ENCODE measurements at places on chromosomes 7 and 10.

- DNase-seq = no peak
Observed at GRCh38 chr10:58268454-58268945, 462 bp upstream of the CISD1 start.

- no peak for DNase-seq
Observed at GRCh38 chr7:32670110-32671025, 175.1 kb downstream of the AVL9 start.

DNA sequence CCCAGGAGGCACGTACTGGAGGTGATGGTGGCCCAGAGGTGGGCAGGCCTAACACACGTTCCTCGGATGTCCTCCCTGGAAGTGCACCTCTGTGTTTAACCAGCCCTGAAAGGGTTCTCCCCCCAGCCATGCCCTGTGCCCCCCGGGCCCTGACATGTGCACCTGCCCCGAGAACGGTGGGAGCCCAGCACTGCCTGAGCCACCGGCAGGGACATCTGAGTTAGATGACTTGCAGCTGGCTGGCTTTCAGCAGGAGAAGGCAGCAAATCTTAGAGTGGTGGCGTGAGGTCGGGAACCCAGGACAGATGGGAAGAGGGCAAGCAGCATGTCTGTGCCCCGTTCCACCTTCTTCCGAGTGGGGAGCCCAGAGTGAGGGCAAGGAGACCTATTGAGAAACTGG is 291.8 kb downstream of the TCERG1L start:
- no peak for DNase-seq

GRCh38 chr7:27031289-27032172 is 64.3 kb downstream of the HOXA1 start:
- DNase-seq = no peak

DNA sequence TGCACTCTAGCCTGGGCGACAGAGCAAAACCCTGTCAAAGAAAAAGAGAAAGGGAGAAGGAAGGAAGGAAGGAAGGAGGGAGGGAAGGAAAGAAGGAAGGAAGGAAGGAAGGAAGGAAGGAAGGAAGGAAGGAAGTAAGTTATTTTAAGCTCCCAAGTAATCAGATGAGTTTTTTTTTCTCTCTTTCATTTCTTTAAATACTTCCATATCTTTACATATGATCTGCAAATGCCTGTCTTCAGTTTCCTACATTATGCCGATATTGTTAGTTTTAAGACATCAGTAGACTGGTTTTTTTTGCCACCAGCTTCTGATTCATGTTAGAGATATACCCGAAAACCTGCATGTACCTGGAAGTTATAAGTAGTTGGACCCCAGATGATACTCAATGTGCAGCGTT is 172.6 kb upstream of the FZD1 start:
- no peak for DNase-seq

- no peak for DNase-seq
Observed at GRCh38 chr10:73366381-73367298, 8.0 kb upstream of the CFAP70 start.

- no peak for DNase-seq
Observed at GRCh38 chr7:144473908-144474307, 70.4 kb upstream of the NOBOX start.

GRCh38 chr7:36379831-36380504 is 9.7 kb upstream of the ANLN start:
- no peak for DNase-seq

DNA sequence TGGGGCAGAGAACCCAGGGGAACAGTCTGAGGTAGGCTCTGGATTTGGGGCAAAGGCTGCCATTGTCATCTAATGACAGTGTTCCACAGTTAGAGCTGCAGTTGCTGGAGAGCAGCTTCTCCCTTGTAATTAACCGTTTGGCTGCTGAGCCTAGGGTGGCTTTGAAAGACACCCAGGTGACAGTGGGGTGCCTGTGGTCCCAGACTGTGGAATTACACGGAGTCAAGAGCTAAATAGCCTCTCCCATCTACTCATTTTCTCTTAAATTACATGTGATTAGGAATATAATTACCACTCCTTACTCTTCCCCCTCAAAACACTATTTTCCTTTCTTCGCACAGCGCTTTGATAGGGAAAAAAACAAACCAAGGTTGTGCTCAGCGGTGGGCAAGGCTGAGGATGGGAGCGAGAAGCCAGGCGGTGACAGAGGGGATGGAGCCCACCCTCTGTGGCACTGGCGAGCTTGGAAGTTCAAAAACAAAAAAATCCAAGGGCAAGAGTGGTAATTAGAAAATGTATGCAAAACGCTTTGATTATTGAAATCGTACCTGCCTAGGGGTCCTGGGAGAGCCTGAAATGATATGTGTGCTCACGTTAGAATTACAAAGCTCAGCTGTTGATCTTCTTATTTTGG is 44.1 kb downstream of the BAMBI start:
- DNase-seq = no peak

GRCh38 chr10:118628397-118628796 is 32.9 kb upstream of the PRLHR start:
- no peak for DNase-seq

- DNase-seq = no peak
Observed at GRCh38 chr10:49131507-49132361, 2.1 kb downstream of the FAM170B start.

- no peak for DNase-seq
Observed at GRCh38 chr7:26470691-26471090, 179.0 kb downstream of the SNX10 start.

- no peak for DNase-seq
Observed at GRCh38 chr7:24936121-24936824, 43.7 kb downstream of the OSBPL3 start.

DNA sequence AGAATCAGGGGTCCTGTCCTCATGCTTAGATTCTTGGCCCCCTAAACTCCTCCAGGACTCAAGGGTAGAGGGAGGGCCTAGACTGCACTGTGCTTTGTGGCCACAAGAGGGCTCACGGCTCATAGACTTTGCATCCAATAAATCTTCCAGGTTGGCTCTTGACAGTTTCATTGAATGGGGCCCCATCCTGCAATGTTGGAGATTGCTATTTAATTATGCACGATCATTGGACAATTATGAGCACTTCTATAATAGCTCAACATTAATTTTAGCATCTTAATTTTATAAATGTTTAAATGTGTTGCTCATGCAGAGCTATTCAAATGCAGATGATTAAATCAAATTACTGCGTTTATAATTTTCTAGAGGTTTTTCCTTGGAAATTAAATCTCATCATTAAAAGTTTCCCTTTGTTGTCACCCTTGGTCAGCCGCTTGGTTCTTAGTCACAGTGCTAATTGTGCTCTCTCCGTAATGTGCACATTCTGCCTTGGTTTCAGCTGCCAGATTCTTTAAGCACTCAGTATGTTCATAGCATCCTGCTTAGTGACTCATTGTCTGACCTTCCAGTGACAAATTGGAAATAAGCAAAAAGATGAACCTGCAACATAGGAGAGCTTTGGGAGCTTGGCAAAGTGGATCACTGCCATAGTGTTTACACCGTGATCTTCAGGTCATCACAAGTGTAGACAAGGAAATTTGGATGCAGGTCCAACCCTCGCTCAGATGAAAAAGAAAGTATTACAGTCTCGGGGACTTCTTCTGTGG is 33.4 kb upstream of the PLPP4 start:
- DNase-seq = peak; percentile 48

GRCh38 chr7:79386688-79387422 is 66.6 kb downstream of the MAGI2 start:
- DNase-seq = no peak

- DNase-seq = no peak
Observed at GRCh38 chr7:120864141-120864900, 6.4 kb upstream of the TSPAN12 start.

GRCh38 chr10:92350411-92350810 is 59.4 kb downstream of the MARCHF5 start:
- DNase-seq = no peak

DNA sequence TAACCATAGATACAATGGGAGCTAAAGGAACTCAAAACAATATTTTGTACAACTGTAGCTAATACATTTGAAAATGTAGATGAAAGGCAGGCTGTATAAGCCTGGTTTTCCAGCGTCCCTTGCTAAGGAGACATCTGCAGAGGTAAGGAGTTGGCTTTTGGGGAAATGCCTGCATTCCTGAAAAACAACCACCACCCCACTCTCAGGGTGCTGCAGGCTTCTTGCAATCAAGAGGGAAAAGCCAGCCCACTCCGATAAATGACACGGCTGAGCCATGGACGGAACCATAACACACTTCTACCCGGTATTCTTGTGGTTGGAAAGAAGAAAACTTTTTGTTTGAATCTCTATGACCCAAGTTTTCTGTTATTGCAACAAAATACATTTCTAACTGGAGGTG is 200.3 kb downstream of the TEX36 start:
- no peak for DNase-seq

GRCh38 chr7:135386181-135386580 is 123.7 kb downstream of the CNOT4 start:
- DNase-seq = no peak

- no peak for DNase-seq
Observed at GRCh38 chr10:3865565-3865964, 80.6 kb upstream of the KLF6 start.

DNA sequence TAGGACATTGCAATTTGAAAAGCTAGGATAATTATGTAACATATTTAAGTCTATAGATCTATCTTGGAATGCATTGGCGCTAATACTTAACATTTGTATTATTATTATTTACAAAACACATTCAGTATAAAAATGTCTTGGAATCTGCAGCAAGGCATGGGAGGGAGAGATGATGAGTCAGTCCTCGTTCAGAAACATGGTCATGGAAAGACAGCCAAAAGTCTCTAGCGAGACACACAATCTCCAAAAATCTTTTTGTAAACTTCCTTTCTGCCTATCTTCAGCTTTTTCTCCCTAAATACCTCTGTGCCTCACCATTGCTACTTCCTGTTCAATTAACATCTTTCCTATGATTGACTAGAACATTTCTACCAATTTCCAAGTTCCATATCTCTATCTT is 188.4 kb upstream of the CACNA2D1 start:
- no peak for DNase-seq

GRCh38 chr10:2589196-2589595 is 478.2 kb upstream of the PFKP start:
- no peak for DNase-seq

GRCh38 chr7:139035586-139036353 is at the start of gene ZC3HAV1L:
ZC3HAV1L (minus strand) TSS chr7:139036042; CDS start chr7:139036017, 25 bp downstream.
- DNase-seq = no peak

DNA sequence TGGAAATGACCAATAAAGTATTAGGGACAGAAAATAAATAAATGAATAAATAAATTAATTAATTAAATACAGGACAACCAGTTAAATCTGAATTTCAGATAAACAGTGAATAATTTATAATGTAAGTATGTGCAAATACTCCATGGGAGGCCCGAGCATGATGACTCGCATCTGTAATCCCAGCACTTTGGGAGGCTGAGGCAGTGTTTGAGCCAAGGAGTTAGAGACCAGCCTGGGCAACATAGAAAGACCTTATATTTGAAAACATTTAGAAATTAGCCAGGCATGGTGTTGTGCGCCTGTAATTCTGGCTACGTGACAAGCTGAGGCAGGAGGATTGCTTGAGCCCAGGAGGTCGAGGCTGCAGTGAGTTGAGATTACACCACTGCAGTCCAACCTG is 123.7 kb downstream of the CUL2 start:
- no peak for DNase-seq

DNA sequence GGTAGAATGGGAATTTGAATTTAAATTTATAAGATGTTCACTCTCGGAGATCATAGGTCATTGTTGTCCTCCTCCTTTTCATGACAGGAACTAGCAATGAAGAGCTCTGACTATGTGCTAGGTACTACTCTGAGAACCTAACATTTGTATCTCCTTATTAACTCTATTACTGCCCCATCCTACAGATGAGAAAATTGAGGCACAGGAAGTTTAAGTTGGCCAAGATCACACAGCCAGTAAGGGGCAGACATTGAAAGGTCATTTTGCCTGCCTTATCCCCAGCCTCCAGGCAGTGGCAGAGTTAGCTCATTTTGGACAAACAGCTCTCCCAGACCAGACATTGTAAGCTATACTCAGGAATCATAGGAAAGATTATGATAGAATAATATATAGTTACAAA is 6.0 kb downstream of the SRGN start:
- DNase-seq = no peak

GRCh38 chr10:88187472-88187871 is 324.0 kb downstream of the PTEN start:
- DNase-seq = no peak

- no peak for DNase-seq
Observed at GRCh38 chr10:93383562-93383981, 98.6 kb downstream of the MYOF start.
